ENCODE measurements at places on chromosomes 16 and 17.

- peak; percentile 37 for DNase-seq
Measured at GRCh38 chr16:1538804-1539520, 5.5 kb downstream of the TMEM204 start.

- DNase-seq, result no peak
Measured at GRCh38 chr17:48728232-48729231, at the start of gene HOXB13. TSS of gene HOXB13 (minus strand) at chr17:48728750. CDS start at chr17:48728593, 157 bp downstream.

GRCh38 chr17:49573510-49574322 lies 2.0 kb upstream of the NXPH3 start:
- peak; percentile 33 for DNase-seq

- peak; percentile 62 for DNase-seq
Measured at GRCh38 chr16:81500833-81501521, 56.4 kb downstream of the CMIP start.

GRCh38 chr16:19520861-19521331 lies 1.0 kb downstream of the GDE1 start:
- peak; percentile 60 for DNase-seq

DNA sequence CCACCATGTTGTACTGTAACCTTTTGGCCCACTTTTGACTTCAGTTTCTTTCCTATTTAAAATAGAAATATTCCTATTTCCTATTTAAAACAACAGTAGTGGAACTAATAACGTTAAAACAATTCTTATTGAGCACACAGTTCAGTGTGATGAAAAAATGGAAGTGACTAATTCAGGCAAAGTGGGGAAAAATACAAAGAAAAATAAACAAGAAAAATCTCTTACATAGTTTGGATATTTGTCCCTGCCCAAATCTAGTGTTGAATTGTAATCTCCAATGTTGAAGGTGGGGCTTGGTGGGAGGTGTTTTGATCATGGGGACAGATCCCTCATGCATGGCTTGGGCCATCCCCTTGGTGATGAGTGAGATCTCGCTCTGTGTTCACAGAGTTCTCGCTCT lies 198.1 kb upstream of the CPHXL start:
- no peak for DNase-seq

DNA sequence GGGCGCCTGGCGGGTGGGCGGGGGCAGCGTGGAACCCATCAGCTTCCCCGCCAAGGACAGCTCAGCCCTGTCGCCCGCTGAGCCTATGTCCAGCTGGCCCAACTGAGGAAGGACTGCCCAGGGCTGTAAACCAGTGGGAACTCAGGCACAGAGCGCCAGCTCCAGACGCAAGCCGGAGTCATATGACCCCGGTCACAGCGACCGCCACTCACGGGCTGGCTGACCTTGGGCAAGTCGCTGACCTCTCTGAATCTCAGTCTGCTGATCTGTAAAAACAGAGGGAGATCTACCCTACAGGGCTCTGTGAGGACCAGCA lies 170.0 kb downstream of the C16orf78 start:
- DNase-seq, result no peak

DNA sequence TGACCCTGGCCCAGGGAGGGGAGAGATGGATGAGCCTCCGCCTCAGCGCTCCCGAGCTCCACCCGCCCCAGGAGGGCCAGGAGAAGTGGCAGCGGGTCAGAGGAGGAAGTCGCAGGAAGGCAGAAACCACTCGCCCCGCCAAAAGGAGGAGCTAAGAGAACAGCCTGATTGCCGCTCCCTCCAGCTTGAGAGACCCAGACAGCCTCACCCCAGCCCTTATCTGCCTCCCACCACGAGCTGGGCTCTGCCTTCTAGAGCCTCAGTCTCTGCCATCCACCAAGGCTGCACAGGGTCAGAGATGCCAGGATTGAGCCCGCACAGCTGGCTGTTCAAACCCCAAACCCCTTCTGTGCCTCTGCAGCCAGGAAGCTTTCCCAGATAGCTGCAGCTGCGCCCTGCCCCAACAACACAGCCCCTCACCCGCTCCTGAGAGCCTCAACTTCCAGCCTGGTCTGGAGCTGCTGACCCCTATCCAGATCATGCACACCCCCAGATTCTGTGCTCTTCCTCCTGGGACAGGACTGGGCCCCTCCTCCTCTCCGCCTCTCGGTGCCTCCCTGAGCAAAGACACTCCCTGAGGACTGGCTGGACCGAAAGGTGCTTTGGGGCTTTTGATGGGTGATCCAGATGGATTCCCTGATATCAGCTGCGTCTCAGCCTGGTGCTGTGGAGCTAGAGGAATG lies 1.0 kb upstream of the ATP2A3 start:
- peak; percentile 95 for DNase-seq

DNA sequence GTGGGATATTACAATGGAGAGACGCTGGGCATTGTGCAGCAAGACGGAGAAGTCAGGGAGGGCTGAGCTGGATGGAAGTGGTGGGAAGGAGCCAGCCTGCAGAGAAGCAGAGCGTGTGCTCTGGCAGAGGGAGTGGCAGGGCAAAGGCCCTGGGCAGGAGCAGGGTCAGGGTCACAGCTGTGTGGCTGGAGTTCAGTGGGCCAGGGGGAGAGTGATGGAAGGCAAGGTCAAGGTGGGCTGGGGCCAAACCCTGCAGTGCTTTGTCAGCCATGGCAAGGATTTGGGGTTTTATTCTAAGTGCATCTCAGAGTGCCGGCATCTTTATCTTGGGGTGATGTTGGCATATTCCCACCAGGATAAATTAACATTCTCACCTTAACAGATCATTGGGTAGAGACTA lies 31.9 kb upstream of the C16orf78 start:
- DNase-seq, result no peak

DNA sequence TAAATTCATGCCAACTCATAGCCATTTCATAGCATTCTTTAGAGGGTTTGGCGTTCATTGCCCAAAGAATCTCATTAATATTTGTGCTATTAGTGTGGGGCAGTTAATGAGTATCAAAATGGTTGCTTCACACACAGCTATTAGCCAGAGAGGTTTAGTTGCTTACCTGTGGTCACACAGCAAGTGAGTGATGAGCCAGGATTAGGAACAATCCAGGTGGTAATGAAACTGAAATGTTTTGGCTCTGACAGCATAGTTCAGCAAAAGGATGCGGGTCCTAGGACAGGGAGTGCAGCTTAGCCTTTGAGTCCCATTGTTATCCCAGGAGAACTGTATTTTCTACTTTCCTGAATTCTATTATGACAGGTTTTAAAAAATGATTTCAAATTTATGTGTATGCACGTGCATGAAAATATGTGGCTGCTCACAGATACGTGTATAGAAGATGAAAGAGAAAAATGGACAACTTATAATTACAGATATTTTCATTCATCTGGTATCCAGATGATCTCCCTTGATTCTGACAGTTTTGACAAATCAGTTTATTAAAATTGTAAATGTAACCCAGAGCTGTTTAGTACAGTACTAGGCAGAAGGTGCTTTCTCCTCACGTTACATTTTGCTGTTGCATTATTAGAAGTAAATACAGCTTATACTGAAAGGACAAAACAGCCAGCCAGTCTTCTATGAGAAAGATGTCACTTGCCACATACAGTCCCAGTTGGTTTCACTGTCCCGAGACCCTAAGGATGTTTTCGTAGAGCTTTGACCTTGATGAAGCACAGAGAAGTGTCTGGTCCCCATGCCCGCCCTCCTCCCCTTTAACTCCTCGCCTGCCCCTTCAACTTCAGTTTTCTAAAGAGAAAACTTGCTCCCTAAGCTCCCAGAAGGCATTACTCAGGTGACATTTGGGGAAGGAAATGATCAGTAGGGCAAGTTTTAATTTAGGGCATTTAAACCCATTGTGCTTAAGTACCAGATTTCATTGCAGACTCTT lies 99.8 kb upstream of the TBX2 start:
- DNase-seq, result no peak

DNA sequence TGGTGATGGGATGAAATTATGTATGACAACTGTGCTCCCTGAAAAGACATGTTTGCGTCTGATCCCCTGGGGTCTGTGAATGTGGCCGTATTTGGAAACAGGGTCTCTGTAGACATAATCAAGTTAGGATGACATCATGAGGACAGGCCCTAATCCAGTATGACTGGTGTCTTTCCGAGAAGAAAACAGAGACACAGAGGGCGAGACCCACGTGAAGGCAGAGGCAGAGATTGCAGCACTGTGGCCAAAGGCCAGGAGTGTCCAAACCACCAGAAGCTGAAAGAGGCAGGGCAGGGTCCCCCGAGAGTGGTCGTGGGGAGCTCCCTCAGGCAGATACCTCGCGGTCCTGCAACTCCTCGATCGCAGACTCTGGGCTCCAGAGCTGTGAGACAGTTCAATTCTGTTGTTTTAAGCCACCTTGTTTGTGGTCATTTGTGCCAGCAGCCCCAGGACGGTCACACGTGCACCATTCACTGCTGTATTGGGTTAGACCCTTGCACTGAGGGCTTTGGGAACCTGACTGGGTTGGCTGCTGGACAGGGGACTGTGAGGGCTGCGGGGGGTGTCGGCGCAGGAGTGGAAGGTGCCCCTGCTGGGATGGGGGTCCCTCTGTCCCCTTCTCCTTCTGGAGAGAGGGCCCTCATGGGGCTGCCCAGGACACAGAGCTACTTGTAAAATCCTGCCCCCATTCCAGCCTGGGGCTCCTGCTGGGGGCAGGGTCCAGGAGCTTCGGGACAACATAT lies 27.7 kb downstream of the METRNL start:
- DNase-seq, result no peak

DNA sequence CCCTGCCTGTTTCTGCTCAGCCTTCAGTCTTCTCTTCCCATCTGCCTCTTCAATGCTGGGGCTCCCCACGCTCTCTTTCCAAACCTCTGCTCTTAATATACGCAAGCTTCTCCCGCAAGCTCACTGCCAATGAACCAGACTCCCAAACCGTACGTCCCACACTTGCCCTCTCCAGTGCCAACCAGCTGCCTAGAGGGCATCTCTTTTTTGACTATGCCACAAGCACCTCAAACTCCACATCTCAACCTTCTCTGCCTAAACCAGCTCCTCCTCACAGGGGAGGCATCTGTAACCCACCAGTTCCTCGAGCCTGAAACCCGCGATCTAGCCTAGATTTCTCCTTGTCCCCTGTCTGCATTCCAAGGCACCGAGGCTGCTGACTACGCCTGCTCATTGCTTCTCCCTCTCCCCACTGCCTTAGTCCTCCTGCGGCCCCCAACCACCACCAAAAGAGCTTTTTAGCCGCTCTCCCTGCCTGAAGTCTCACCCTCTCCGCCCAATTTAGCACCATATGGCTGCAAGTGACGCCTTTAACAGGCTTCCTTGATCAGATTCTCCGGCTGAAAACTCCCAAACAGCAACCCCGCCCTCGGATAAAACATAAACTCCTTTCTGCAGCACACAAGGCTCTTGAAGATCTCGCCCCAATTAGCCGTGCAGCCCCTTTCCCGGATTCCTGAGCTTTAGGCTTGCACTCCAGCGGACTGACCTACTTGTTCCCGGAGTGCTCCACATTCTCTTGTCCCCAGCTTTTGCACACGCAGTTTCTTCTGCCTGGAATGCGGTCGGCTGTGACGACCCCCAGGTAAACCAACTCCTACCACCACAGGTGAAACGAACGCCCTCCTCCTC lies 1.5 kb downstream of the GGA2 start:
- peak; percentile 34 for DNase-seq

GRCh38 chr17:46158323-46159296 lies 34.6 kb downstream of the KANSL1 start:
- no peak for DNase-seq

GRCh38 chr16:87608400-87608985 lies 6.2 kb downstream of the JPH3 start:
- DNase-seq, result peak; percentile 76

DNA sequence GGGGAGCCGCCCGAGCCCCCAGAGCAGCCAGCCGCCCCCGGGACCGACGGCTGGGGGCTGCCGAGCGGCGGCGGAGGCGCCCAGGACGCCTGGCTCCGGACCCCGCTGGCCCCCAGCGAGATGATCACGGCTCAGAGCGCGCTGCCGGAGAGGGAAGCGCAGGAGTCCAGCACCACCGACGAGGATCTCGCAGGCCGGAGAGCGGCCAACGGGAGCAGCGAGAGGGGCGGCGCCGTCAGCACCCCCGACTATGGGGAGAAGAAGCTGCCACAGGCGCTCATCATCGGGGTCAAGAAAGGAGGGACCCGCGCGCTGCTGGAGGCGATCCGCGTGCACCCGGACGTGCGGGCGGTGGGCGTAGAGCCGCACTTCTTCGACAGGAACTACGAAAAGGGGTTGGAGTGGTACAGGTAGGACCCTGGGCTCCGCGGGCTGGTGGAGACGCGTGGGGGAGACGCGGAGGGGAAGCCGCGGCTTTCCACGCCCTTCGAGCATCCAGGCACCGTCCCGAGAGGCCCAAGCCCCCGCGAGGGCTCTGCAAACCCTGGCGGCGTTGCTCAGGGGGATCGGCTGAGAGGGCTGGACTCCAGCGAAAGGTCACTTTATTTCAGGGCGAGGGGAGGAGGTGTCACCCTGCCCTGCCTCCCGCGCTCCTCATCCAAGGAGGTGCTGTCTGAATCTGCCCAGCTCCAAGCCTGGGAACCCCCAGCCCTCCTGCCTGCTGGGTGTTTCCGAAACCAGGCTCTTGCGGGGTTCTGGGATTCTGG lies 1.2 kb downstream of the HS3ST4 start:
- DNase-seq, result no peak

- DNase-seq, result no peak
Measured at GRCh38 chr16:8929086-8929748, 34.5 kb downstream of the USP7 start.

- DNase-seq, result peak; percentile 59
Measured at GRCh38 chr16:84277244-84277823, 17.3 kb upstream of the WFDC1 start.

- no peak for DNase-seq
Measured at GRCh38 chr17:58413684-58414083, 3.6 kb downstream of the RNF43 start.

DNA sequence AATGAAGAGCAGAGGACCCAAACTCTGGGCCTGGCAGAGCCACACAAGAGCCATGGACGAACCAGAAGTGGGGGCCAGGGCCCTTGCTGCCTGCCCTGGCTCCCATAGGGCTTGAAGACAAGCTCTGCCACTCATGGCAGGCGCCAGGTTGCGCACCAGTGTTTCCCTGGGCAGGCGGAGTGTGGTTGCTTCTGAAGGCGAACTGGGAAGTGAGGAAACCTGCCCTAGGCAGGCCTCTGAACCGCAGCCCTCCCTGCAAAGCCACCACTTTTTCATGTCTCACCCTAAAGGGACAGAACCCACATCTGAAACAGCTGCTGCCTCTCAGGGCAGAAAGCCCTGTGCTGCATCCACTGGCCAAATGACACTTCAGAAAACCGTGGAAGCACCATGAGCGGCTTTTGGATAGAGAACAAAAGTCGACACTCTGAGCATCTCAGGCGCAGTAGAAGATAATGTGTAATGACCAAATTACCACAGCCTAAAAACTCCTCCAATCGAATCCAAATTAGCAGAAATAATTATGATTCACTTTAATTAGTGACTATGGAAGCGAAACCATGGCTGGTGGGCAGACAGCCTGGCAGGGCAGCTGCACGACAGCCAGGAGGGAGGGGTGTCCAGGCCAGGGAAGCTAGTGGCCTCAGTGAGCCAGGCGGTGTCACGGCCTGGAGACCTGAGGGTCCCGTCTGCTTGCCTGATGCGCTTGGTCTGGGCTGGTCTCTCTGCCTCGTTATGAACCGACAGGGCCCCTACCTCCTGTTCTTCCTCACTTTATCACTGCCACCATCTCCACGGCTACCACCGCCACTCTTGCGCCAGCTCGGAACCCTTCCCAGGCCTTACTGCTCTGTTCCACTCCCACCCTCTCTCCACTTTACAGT lies 59.1 kb downstream of the PRMT7 start:
- peak; percentile 88 for DNase-seq

- no peak for DNase-seq
Measured at GRCh38 chr17:65931246-65932149, 260.4 kb downstream of the CEP112 start.

- DNase-seq, result no peak
Measured at GRCh38 chr16:70714581-70715054, 28.8 kb upstream of the MTSS2 start.

Data from KBM-7 (cell line).